NCI-H1694 treated with DMSO at 0.1 percent for 48 hours (cell line): ENCODE measurements at places on chromosomes 4 and X.

- no peak for DNase-seq
Measured at GRCh38 chrX:24796204-24796603, 102.5 kb downstream of the POLA1 start.

- DNase-seq, result no peak
Measured at GRCh38 chrX:115047181-115047580, 29.8 kb upstream of the IL13RA2 start.

GRCh38 chrX:729583-730409, 99.2 kb downstream of the SHOX start:
- DNase-seq, result no peak

GRCh38 chr4:109672169-109672930, 30.9 kb downstream of the CASP6 start:
- DNase-seq, result no peak

- DNase-seq, result no peak
Measured at GRCh38 chrX:151776181-151776731, 41.7 kb downstream of the CNGA2 start.

DNA sequence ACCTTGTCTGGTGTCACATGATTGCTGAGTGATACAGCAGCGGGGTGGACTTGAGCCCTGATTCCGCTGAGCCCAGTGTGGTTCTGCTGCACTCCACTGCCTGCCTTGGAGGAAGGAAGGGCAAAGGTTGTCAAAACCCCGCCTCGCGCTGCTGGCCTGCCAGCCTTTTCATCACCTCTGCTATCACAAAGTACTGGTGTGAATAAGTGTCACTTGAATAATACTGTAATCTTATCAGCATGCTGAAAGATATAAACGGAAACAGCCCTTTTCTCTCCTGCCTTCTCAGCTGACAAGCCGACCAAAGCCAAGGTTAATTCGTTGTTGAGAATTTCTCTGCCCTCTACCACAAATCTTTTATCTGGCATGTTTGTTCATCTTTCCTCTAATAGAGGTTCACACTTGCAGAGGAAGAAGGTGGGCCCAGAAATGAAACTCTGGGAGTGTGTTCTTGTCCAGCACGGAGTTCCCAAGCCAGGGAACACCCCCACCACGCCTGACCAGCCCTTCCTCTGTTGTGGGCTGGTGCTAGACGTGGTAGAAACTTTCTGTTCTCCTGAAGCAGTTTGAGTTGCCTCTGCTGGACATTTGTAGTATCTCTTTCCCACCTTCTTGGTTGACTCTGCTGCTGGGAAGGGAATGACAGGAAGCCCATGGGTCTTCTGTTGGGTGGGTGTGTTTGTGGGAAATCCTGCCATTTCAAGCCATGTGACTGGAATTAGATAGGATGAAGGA, 21.5 kb downstream of the FHDC1 start:
- DNase-seq, result no peak

- no peak for DNase-seq
Measured at GRCh38 chrX:44596277-44596676, 53.6 kb upstream of the FUNDC1 start.

DNA sequence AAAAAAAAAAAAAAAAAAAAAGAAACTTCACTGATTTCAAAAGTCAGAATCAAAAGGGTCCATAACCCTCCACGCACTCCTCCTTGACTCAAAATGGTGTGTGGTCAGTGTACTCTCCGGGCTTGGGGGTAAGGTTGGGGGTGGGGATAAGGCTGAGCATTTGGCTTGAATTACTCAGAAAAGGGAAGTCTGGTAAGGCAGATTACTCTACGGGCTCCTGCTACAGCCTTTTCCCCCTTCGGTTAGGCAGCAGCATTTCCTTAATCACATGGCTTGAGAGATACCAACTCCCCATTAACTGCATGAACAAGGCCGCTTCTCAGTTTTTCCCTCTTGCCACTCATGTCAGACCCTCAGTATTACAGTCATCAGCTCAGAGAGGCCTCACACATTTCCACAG, 135.4 kb upstream of the DUSP21 start:
- DNase-seq, result no peak

GRCh38 chr4:153427363-153428071, 38.6 kb upstream of the TMEM131L start:
- DNase-seq, result no peak

DNA sequence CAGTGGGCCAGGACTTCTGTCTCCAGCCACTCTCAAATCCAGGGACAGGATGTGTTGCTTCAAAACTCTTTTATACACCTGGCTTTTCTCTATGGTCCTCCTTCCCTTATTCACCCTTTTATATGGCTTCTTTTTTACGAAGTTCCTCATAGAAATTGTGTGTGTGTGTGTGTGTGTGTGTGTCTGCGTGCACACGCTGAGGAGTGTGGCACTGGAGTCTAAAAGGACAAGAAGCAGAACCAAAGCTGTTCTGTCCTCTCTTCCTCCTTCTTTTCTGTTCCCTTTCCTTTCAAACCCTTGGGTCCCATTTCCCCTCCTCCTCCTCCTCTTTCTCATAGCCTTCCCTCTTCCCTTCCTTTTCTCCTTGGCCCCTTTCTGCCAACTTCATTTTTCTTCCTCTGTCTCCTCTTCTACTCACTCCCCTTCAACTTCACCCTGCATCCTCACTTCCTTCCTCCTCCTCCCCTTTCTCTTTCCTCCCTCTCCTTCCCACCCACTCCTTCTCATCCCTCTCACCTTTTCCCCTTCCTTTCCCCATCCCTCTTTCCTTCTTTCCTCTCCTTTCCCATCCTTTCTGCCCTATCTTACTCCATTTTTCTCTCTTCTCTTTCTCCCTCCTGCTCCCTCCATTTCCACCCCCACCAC, 360.5 kb downstream of the MID1IP1 start:
- no peak for DNase-seq

DNA sequence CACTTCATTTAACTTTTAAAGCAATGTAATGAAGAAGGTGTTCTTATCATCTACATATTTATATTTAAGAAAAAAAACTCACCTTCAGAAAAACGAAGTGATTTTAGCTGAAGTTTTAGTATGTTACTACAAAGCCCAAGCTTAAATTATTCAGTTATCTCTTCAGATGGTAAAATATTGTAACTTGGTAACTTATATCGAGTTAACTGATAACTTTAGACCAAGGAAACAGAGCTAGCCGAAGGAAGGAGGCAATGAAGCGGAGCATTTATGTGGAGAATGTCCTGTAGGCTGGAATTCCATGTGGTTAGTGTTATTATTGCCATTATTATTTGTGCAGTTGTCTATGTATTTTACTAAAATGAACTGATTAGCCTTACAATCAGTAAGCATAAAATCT, 1102.1 kb upstream of the LCORL start:
- no peak for DNase-seq

DNA sequence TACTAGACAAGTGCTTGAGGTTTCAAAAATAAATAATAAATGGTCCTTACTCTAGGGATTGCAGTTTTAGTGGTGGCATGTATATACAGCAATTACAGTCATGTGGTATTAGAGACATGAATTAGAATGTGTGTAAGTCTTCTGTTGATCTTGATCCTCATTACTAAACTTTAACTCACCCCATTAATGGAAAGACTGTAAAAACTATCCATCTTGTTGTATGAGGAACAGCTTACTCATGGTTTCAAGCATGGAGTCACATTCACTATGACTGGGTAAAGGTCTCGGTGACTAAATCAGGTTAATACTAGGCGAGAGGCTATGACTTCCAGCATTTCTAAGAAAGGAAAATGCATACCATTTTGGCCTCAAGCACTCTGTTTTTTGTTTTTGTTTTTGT, 107.0 kb upstream of the HPGD start:
- DNase-seq, result no peak

GRCh38 chr4:3489451-3489962, 26.4 kb downstream of the DOK7 start:
- no peak for DNase-seq

GRCh38 chr4:140996766-140997165, 136.5 kb downstream of the RNF150 start:
- DNase-seq, result peak; percentile 38

DNA sequence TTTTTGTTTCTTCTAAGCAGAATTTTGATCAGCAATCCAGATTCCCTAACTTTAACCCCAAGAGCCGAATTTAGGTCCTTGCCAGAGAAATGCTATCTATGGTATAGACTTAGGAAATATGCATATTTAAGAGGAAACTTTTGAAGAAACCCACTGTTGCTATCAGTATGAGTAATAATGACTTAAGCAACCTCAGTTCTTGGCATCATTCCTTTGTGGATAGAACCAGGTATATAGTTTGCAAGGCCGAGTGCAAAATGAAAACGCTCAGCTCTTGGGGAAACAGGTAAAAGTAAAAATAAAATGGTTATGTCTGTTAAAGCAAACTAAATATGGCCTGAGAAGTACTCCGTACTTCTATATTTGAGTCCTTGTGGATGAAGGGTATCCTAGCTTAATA, 78.1 kb downstream of the ARSF start:
- DNase-seq, result no peak

DNA sequence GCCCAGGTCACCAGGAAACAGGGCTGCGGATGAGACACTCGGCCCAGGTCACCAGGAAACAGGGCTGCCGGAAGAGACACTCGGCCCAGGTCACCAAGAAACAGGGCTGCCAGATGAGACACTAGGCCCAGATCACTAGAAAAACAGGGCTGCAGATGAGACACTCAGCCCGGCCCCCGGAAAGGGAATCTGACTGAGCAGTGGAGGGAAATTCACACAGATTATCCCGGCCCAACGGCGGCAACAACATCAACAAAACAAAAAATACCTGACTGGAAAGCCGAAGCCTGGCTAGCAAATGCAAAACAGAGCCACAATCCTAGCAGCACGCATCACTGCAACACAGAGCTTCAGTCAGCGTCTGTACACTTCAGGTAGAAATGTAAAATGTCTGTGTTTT, 20.7 kb downstream of the AFAP1 start:
- DNase-seq, result no peak

DNA sequence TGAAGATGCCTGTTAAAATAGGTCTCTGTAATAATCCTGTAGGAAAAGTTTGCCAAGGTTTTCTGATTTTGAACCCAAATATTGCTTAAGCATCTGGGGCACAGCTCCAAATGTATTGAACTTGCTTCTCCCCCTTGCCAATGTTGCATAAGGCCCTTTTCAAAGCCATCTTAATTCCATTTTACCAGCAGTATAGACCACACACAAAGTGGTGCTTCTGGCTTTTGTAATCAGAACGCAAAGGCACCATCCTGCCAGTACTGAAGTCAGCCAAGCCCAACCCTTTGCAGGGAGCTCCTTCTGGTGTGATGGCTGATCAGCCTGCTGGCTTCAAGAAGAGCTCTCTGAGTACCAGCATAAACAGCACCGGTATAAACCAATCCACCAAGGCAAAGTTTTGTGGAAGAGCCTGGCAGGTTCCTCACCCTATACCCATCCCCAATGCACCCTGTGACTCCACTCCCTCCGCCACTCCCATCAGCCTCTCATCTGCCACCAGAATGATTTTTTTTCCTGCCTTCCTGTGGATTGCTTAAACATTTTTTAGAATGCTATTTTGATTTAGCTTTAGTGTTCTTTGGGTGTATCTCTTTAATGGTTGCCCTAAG, 39.2 kb upstream of the USP9X start:
- no peak for DNase-seq

- no peak for DNase-seq
Measured at GRCh38 chr4:176034936-176035335, 30.7 kb upstream of the WDR17 start.

GRCh38 chr4:184952522-184952921, 65.8 kb upstream of the HELT start:
- no peak for DNase-seq

DNA sequence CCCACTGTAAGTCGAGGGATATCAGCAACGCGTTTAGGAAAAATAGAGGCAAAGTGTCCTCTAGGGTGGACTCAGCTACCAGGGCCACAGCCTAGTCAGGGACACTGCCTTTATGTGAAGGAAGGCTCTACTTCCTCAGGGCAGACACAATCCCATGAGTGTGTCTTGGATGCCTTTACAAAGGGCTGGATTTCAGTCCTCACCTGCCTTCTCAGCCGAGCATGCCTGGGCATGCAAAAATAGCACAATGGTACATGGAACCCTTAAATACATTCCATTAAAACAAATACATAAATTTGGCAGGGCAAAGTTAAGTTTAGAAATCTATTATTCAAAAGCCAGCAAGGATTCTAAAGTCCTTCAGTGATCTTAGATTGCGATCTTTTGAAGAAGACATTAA, 51.1 kb downstream of the DMD start:
- DNase-seq, result no peak

GRCh38 chrX:153454901-153455550, 9.2 kb upstream of the TREX2 start:
- no peak for DNase-seq
